ENCODE measurements at places on chromosomes 6 and 20.

GRCh38 chr6:39421383-39422225 is 99.1 kb upstream of the KCNK16 start:
- no peak for DNase-seq

- no peak for DNase-seq
These were observed 348.9 kb downstream of the NRN1 start for GRCh38 chr6:5657684-5658430.

- no peak for DNase-seq
These were observed 27.7 kb downstream of the CST9L start for GRCh38 chr20:23540624-23541023.

- no peak for DNase-seq
These were observed 13.8 kb downstream of the ATXN1 start for GRCh38 chr6:16747232-16748024.

DNA sequence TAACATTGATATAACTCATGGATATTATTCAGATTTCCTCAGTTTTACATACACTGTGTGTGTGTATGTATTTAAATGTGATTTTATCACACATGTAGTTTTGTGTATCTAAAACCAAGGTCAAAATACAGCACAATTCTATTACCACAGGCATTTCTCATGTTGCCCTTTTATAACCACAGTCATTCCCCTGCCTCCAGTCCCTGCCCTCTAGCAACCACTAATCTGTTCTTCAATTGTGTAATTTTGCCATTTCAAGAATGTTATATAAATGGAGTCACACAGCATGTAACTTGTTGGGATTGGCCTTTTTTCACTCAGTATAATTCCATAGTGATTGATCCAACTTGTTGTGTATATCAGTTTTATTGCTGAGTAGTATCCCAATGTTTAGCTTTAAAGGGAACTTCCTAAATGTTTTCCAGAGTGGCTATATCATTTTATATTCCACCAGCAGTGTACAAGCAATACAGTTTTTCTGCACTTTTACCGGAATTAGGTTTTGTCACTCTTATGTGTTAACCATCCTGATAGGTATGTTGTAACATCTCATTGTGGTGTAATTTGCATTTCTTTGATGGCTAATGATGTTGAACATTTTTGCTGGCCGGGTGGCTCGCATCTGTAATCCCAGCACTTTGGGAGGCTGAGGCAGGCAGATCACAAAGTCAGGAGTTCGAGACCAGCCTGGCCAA is 338.2 kb downstream of the SOX4 start:
- no peak for DNase-seq
